ENCODE measurements at places on chromosomes 2 and 18.

DNA sequence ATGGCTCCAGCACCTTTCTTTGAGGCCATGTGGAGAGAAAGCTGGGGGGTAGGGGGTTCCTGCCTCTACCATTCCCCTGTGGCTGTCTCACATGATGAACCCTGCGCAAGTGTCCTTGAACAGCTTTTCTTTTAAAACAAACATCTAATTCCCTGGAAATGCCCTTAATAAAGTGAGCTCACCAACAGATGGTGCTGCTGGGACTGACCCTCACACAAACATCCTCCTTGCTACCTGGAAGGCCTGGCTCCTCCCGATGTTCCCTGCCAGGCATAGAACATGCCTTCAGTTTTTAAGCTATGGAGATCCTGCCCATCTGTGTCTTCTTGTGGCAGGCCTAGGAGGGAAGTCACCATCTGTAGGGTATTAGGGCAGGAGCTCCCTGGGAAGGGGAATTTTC lies 60.7 kb upstream of the GATA6 start:
- no peak for DNase-seq

- DNase-seq = no peak
Measured at GRCh38 chr18:10442551-10442971, 11.9 kb upstream of the APCDD1 start.

- DNase-seq = no peak
Measured at GRCh38 chr2:3187467-3187866, 190.2 kb downstream of the EIPR1 start.

GRCh38 chr2:68516051-68516955 lies 48.9 kb downstream of the APLF start:
- no peak for DNase-seq

DNA sequence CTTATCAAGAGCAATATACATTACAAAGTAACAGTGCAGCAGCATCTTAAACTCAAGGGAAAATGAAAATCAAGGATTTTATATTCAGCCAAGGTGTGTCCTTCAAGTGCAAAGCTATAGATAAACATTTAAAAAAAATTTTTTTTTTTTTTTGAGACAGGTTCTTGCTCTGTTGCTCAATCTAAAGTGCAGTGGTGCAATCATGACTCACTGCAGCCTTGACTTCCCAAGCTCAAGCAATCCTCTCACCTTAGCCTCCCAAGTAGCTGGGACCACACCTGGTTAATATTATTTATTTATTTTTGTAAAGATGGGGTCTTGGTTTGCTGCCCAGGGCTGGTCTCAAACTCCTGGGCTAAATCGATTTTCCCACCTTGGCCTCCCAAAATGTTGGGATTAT lies 9.0 kb downstream of the CDKL4 start:
- no peak for DNase-seq
